GOT3 (cell line): ENCODE measurements at places on chromosomes 7 and 10.

DNA sequence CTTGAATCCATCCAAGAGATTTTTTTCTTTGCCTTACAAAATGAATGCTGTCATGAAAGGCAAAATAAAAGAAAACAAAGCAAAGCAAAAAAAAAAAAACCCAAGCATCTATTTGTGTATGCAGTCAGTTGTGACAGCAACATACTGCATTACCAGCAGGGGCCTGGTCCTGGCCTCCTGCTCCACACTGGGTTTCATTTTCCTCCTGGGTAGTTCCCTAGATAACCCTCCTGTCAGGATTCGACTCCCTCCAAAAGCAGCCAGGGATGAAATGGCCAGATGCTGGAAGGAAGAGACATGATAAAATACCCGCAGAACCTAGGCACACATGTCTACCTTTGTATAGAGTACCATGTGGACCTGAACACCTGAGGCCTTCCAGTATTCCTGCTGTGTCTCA lies 148.6 kb downstream of the NRCAM start:
- no peak for DNase-seq

GRCh38 chr10:119222537-119222936 lies 15.2 kb downstream of the GRK5 start:
- DNase-seq, result no peak

- no peak for DNase-seq
Measured at GRCh38 chr7:151488096-151488495, 31.6 kb downstream of the RHEB start.

DNA sequence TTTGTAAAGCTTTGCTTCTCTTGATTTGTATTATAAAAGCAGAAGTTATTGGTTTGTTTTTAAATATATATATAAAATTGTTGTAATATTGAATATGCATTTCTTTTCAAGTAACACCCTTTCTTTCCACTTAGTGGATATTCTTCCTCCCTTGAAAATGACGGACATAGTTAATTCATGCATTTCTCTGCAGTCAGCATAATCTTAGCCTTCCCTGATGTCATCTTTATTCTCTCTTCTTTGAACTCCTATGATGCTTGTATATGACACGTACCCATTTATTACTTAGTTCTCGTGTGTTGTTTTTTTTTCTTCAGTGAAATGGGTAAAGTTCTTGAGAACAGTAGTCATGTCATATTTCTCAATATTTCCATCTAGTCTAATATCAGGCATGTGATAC lies 191.2 kb downstream of the MDFIC start:
- no peak for DNase-seq
